Activated T-cell treated with anti-CD3 and anti-CD28 coated beads, Interleukin-2, amount 50 U/mL, for 4 hours (primary cell): ENCODE measurements at places on chromosomes 16 and 17.
A peak's percentile ranks its signal among the peaks of the same experiment; 100 is the strongest.

DNA sequence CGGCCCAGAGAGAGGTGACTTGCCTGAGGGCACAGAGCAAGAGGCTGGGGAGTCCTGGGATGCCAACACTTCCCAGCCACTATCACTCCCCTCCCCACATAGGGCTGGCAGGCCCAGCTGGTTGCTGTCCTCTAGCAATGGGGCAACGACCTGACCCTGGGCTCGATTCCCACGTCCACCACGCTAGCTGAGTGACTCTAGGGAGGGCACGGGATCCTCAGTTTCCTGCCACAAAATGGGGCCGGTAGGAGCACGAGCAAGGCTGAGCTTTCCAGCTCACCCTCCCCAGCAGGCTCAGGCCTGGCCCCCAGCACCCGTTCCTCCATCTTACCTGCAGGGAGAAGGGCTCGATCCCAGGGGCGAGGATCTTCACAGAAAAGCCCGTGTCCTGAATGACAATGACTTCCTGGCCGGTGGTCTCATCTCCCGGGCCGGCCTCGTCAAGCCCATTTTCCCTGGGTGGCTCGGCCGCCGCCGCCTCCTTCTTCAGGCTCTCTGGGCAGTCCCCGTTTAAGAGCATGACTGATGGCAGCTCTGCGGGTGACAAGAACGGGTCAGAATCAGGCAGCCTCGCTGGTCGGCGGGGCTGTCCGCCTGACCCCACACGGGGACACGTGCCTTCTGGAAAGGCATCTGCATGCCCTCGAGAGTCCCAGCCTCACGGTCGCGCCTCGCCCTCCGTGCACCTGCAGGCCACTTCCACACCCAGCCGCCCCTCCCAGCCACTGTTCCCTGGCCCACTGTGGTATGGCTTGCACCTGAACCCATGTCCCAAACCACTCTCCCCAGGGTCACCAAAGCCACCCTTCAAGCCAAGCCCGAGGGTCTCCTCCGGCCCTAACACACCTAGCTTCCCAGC lies 7.3 kb downstream of the CLUH start:
- DNase-seq: no peak

DNA sequence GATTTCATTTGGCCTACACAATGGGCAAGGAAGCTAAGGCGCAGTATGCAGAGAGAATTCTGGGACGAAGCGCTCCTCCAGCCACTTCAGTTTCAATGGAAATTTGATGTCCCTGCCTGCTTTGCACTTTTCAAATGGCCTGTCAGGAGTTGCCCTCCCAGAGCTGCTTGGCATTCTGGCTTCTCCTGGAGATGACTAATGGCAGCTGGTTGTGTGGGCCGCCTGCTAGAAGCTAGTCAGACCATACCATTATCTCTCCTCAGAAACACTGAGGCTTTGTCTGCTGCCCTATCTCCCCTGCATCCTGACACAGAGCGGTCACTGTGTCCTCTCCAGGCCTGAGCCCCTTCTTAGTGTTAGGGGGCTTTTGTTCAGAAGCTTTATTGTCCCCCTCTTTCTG lies 180.1 kb downstream of the SPECC1 start:
- DNase-seq: no peak

DNA sequence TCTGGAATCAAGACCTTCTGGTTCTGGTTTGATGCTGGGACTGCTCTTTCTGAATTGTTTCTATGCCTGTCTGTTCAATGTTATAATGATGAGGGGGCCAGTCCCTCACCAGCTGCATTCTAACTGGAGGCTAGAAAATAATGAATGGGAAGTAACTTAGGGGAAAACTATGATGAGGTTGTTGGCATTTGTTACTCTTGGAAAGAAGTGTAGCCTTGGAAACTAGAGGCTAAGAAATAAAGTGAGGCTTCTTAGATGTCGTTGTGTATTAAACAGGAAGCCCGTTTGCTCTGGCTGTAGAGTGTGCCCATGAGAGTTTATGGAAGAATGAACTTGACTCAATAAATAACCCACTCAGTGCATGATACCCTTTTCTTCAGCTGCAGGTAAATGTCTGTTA lies 140.8 kb downstream of the PRKCA start:
- DNase-seq: no peak

GRCh38 chr17:27241346-27241946 lies 52.5 kb upstream of the WSB1 start:
- DNase-seq: no peak

GRCh38 chr16:50195276-50195675 lies 42.2 kb downstream of the TENT4B start:
- no peak for DNase-seq

DNA sequence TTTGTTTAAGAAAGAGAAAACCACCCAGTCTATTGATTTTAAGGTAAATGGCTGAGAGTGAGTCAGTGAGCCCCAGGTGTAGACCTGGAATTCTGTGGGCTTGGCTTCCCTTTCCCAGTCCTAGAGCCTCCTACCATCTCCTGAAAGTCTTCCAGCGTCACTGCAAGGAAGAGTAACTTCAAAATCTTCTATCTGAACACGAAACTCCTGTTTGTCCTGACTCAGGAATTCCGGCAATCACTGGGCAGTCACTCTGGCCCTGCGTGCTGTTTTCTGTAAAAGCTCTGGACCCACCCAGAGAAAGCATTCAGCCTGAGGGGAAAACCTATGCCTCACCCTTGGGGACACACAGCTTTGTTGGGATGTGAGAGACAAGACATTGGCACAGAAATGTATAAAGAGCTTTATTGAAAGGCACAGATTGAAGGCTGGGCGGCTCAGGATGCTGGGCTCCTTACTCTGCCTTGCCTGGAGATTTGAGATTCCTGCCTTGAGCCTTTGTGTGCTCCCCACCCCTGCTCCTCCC lies 15.9 kb downstream of the MINK1 start:
- no peak for DNase-seq

- peak; percentile 37 for DNase-seq
These were observed at the start of gene RNF213 for GRCh38 chr17:80260791-80261158. Gene RNF213, plus strand, starts transcription at chr17:80260852. Its CDS starts 2,830 bp downstream, at chr17:80263682.

GRCh38 chr17:35892091-35893035 lies 12.2 kb upstream of the CCL5 start:
- DNase-seq: peak; percentile 68
